ENCODE measurements at places on chromosomes 5 and 9.

DNA sequence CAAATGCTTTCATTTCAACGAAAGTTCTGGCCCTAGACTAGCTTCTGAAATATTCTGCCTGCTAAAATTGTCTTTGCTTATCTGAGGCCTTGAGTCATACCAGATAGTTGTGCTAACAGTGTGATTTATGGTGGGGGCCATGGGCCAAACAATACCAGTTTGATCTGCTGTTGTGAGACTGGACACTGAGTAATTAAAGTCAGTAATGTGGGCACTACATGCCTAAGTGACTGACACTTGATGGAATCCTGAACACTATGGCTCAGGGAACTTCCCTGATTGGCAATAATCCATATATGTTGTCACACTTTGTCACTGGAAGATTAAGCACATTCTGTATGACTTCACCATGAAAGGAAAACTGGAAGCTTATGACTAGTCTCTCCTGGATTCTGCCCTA lies 127.6 kb upstream of the CYLC2 start:
- DNase-seq, result no peak

- no peak for DNase-seq
Measured at GRCh38 chr5:15943487-15943886, 236.1 kb downstream of the MARCHF11 start.

GRCh38 chr5:62682059-62682458 lies 103.4 kb downstream of the LRRC70 start:
- no peak for DNase-seq

- no peak for DNase-seq
Measured at GRCh38 chr5:149747833-149748366, 17.8 kb downstream of the PPARGC1B start.

- DNase-seq, result no peak
Measured at GRCh38 chr5:64876203-64876602, 107.5 kb downstream of the CWC27 start.

GRCh38 chr9:93161786-93162562 lies 22.0 kb upstream of the WNK2 start:
- DNase-seq, result no peak

DNA sequence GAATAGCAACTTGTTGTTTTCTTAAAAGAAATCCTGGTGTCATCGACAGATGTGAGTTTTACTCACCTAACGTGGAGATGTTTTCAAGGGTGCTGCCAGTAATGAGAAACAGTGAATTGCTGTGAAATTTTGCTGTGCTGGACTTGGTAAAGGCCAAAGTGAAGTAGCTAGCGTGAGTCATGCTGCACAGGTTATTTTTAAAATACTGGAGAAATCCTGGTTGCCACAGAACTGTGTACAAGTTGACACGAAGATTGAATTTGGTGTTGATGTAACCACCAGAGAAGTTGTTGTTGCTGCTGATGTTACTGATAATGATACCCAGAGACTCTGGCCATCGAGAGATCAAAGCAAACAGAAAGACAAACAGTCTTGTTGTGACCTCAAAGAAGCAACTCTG lies 187.9 kb upstream of the NFIL3 start:
- no peak for DNase-seq

- no peak for DNase-seq
Measured at GRCh38 chr9:13427587-13427986, 148.1 kb upstream of the MPDZ start.

DNA sequence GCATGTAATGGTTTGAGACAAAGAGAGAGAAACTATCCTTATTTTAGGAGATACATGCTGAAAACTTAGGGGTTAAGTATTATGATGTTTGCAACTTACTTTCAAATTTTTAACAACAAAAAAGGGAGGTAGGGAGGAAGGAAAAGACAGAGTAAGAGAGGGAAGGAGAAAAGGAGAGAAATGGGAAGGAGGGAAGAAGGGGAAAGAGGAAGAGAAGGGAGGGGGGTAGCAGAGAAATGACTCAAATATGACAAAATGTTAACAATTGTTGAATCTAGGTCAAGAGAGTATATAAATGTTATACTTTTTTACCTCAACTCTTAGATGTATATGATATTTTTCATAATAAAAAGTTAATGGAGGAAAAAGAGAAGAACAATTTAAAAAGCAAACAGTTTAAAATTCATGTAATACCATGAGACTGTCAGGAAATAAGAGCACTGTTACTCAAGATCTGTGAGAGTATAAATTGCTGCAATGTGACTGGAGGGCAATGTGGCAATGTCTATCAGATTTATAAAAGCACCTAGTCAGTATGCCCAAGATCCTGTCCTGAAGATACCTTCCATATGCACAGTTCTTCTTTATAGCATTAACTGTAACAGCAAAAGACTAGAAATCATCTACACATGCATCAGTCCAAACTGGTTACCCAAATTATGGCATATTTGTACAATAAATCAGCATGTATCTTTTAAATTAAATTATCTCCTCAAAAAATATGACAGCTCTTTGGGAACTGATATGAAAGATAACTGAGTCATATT lies 16.3 kb downstream of the FBXW11 start:
- DNase-seq, result no peak

DNA sequence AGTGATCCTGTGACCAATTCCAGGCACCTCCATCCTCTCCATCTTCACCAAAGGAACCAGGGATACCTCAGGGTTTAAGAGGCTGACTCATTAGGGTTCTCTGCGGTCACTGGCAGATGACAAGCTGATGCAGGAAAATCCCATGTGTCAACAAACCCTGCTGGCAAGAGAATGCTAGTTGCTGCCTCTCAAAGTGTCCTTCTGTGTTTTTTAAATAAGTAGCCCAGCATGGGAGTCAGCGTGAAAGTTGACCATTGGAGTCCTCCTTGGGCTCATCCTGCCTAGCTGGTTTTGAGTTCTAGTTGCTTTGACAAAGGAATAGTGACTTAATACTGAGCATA lies 200.2 kb downstream of the SLIT3 start:
- DNase-seq, result no peak

DNA sequence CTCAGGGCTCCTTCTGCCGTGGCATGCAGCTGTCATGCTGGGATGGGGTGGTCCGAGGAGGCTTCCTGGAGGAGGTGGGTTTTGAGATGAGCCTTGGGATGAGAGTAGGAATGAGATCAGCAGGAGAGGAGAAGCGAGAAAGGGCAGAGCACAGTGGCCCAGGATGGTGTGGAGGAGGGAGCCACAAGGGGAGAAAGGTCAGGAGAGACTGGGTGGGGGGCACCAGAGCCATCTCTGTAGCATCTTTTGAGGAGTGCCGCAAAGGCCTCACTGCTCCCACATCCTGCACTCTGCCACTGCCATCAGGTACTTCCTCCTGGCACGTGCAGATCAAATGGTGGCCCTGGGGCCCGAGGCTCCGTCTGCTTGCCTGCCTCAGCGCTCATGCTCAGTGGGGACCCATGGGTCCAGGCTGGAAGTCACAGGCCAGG lies 150.2 kb downstream of the MACROH2A1 start:
- no peak for DNase-seq

- no peak for DNase-seq
Measured at GRCh38 chr5:139788294-139788910, 7.2 kb upstream of the PSD2 start.

DNA sequence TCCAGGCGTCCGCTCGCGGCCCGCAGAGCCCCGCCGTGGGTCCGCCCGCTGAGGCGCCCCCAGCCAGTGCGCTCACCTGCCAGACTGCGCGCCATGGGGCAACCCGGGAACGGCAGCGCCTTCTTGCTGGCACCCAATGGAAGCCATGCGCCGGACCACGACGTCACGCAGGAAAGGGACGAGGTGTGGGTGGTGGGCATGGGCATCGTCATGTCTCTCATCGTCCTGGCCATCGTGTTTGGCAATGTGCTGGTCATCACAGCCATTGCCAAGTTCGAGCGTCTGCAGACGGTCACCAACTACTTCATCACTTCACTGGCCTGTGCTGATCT lies 294 bp downstream of the ADRB2 start:
- no peak for DNase-seq

All from right lobe of liver (tissue), 6 donors.